AG20443 (cell line): ENCODE measurements at places on chromosomes 6 and 20.
A peak's percentile ranks its signal among the peaks of the same experiment; 100 is the strongest.

DNA sequence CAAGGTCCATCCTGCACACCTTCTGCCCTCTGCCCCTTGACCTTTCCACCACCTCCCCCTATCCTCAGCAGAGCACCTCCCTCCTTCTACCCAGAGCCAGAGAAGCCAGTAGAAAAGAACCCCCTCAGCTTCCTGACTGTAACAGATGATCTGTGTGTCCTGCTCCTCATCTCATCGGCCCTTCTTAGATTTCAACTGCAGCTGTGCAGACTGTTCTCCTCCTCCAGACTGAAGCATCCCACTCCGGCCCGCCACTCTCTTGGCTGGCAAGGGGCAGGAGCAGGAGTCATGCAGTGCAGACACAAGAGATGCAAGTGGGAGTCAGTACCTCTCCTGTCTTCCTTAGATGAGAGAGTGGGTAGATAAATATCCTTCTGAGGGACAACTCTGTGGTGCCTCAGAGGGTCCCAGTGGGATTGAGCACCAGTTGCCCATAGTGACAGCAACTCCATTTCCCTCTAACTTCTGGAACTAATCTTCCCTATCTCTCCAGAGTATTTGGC lies 163.5 kb upstream of the MLN start:
- no peak for DNase-seq

DNA sequence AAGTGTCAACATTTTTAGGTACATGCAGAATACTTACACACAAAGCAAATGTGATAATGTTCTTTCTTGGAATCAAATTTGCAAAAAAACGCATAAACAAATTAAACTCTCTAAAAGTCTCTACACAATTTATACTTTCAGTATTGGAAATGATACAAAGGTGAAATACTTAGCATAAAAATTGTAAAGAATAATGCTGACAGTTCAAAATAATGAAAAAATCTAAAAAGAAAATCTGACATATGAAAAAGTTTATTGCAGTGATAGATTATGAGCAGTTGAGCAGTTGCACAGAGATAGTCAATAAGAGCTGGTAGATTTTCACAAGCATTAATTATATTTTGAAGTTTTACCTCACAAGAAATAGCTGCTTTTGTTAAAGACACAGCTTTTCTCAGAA lies 1176.4 kb upstream of the EYS start:
- DNase-seq = no peak

GRCh38 chr20:37243076-37243936 lies 18.3 kb downstream of the GHRH start:
- DNase-seq = no peak

DNA sequence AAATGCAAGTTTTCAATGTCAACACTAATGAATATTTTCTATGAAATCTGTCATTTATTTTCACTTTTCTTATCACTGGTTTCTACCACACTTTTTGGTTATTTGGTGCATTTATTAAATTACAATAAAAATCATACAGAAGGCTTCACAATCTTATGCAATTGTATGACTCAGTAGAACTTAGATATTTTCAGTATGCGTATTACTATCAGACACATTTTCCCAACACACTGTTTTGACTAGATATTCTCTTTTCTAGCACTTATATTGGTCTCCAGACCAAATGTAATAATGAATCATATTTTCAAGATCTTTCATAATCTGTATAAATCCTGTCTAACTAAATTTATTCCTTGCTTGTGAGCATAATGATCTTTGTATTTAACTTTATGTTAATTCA lies 74.1 kb downstream of the FAM83B start:
- no peak for DNase-seq

DNA sequence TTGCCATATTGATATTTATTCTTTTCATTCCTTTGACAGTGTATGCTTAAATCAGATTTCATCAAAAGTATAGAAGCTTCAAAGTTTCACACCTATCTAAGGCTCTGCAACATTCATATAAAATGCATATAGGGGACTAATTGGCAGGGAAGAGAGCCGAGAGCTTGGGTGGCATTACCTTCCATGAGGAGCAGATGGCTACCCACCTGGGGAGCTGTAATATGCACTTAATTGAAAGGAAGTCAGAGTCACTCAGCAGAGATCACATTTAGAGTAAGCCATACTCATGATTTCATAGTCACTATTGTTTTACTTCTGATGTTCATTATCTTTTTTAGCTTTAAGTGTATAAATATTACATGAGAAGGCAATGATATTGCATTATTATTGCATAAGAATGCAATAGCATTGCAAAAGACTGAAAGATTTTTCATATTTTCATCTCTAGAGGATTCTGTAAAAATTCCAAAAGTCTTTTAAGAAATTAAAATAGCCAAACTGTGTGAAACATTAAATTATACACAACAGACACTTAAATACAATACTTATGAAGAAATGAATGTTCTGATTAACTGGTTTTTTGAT lies 1305.2 kb downstream of the EPHA7 start:
- no peak for DNase-seq

DNA sequence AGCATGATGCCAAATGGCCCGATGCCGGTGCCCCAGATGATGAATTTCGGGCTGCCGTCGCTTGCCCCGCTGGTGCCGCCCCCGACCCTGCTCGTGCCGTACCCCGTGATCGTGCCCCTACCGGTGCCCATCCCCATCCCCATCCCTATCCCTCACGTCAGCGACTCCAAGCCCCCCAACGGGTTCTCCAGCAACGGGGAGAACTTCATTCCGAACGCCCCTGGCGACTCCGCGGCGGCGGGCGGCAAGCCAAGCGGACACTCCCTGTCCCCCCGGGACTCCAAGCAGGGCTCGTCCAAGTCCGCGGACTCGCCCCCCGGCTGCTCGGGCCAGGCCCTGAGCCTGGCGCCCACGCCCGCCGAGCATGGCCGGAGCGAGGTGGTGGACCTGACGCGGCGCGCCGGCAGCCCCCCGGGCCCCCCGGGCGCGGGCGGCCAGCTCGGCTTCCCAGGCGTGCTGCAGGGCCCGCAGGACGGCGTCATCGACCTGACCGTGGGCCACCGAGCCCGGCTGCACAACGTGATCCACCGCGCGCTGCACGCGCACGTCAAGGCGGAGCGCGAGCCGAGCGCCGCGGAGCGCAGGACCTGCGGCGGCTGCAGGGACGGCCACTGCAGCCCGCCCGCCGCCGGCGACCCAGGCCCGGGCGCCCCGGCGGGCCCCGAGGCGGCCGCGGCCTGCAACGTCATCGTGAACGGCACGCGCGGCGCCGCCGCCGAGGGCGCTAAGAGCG lies 144.6 kb downstream of the SOBP start:
- peak; percentile 29 for DNase-seq

DNA sequence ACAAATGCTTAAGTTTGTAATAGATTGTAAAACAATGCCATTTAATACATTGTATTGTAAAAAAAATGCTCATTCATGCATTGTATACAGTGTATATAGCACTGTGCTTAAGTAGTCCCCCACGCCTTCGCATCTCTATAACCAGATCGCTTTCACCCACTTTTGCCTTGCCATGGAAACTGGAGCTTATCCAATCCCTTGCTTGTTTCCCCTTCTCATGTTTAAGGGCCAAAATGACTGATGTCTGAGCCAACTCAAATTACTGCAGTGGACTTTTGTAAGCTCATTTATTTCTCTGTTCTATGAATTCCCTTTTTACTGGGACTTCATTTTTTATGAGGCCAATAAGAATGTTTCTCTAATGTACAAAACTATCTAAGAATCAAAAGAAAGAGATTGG lies 730.9 kb upstream of the GJE1 start:
- no peak for DNase-seq

GRCh38 chr6:155185544-155185943 lies 78.3 kb upstream of the CLDN20 start:
- DNase-seq = peak; percentile 27

- DNase-seq = peak; percentile 13
These were observed 360.1 kb downstream of the HDGFL1 start for GRCh38 chr6:22929311-22929985.

DNA sequence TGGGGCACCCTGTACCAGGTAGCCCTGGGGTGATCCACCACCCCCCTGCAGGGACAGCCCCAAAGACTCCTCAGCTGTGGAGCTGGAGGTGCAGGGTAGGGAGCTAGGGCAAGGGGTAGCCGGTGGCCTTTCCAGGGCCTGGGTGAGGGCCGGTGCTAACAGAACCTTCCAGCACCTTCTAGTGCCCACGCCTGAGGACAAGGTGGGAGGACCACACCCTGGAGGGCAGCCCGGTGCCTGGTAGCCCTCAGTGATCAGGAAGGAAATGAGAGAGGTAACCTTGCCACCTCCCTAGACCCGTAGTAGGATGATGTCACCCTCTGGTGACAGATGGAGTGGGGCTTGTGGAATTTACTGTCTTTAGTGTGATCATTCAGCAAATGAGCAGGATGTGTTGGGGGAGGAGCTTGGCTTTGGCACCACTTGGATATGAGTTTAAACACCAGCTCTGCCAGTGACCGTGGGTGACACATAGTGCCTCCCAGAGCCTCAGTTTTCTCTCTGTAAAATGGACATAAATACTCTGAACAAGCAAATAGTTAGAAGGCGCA lies 187.7 kb downstream of the NFATC2 start:
- peak; percentile 65 for DNase-seq

GRCh38 chr20:35607003-35607735 lies 8.5 kb upstream of the SPAG4 start:
- DNase-seq = no peak

DNA sequence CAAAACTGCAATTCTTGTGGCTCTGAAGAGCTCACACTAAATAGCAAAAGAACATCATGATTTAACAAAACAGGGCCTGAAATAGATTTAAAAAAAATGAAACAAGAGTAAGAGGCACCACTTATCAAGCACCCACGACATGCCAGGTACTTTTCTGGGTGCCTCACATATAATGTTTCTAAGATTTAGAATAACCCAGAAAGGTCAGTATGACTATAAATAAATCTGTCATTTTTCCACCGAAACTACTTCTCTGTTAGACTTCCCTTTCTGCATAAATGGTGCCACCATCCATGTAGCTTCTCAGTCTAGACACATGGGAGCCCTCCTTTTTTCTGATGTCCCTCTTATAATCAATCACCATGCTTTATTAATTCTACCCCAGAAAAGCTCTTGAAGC lies 652.4 kb upstream of the CHD6 start:
- DNase-seq = no peak

- DNase-seq = no peak
These were observed 377.0 kb downstream of the CDH4 start for GRCh38 chr20:61628901-61629601.

- no peak for DNase-seq
These were observed 58.8 kb downstream of the ZBTB9 start for GRCh38 chr6:33513213-33513612.

DNA sequence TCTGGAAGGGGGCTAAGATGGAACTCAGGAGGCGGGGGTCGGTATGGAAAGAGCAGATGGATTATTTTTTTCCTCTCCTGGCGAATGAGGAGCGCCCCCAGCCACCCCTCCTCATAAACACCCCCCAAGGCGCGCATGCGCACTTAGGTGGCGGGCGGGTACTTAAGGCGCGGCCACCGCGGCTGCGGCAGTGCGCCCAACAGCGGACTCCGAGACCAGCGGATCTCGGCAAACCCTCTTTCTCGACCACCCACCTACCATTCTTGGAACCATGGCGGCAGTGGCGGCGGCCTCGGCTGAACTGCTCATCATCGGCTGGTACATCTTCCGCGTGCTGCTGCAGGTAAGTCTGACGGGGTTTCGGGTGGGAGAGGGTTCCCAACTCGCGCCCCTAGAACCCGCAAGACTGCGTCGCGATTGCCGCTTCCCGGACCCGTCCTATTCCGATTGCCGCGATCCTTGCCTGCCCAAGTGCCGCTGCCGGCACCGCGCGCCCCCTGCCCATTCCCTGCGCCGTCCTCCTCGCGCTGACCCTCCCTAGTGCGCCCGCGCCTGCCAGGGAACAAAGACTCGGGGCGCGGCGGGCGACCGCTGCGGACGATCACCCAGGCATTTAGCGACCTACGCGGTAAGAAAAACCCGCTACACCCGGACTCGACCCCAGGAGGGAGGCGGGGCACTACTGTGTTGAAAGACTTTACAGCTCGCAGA lies at the start of gene NNAT:
Gene NNAT, plus strand, starts transcription at position 190 of the 711 bp plus-strand sequence. Its CDS starts 82 bp downstream, at position 272.
- no peak for DNase-seq

- no peak for DNase-seq
These were observed 31.2 kb downstream of the RREB1 start for GRCh38 chr6:7138921-7139358.

- DNase-seq = peak; percentile 9
These were observed 49.9 kb downstream of the BMP5 start for GRCh38 chr6:55825402-55826051.

GRCh38 chr6:152119831-152120230 lies 312.3 kb downstream of the ESR1 start:
- DNase-seq = no peak

DNA sequence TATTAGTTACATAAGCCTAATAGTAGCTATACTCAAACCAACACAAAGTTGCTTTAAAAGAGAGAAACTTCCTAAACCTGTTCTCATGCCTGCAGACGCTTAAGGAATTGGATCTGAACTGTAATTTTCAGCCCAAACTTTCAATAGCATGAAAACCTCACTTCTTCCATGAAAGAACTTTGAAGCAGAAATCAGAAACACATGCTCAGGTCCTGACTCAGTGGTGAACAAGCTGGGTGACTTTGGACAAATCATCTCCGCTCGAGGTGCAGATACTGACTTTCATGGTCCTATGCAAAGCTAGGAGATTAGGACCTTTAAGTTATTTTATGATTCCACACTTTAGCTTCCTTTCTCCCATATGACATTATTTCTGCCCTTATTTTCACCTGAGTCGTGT lies 36.5 kb downstream of the NOX3 start:
- peak; percentile 58 for DNase-seq

- no peak for DNase-seq
These were observed 2.3 kb downstream of the TOX2 start for GRCh38 chr20:43916881-43917371.

DNA sequence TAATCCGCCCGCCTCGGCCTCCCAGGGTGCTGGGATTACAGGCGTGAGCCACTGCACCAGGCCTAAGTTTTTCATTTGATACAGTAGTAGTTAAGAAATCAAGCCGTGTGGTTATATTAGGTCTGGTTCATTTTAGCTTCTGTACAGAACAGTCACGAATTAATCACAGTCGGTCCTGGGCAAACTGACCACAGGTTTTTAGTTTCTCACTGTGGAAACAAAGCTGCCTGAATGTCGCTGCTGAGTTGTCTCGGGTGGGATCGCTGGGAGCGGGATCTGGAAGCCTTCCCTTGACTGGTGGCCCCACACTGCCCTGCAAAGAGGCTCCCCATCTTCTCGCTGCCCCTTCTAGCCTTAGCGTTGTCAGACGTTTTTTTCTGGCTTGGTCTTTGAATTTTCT lies 18.6 kb downstream of the UCKL1 start:
- no peak for DNase-seq

- no peak for DNase-seq
These were observed 159.8 kb upstream of the SYNDIG1 start for GRCh38 chr20:24309596-24309995.

DNA sequence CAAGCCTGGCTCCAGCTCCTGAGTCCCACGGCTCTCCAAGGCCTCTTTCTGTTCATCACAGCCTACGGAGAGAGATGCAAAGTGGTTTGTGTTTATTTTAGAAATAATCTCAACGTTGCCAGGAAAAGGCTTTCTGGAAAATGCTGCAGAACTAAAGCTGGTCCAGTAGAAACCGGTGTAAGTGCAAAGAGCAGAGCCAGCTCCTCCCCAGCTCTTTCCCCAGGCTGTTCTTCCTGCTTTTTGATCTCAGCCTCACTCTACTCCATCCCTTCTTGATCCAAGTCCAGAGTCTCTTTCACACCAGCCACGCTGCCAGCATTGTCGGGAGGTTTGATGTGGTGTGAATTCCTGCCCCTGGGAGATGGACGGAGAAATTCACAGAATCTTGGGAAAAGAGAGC lies 69.8 kb downstream of the TMEM170B start:
- peak; percentile 40 for DNase-seq

GRCh38 chr6:11672256-11672655 lies 106.3 kb downstream of the ADTRP start:
- no peak for DNase-seq
